Hematopoietic multipotent progenitor cell treated with erythropoietin and hydrocortisone succinate and interleukin-3 and kit ligand, for 4 days (in vitro differentiated cells): ENCODE measurements at places on chromosomes 7 and 10.

- DNase-seq: no peak
Measured at GRCh38 chr10:84522612-84523462, 194.4 kb downstream of the CCSER2 start.

DNA sequence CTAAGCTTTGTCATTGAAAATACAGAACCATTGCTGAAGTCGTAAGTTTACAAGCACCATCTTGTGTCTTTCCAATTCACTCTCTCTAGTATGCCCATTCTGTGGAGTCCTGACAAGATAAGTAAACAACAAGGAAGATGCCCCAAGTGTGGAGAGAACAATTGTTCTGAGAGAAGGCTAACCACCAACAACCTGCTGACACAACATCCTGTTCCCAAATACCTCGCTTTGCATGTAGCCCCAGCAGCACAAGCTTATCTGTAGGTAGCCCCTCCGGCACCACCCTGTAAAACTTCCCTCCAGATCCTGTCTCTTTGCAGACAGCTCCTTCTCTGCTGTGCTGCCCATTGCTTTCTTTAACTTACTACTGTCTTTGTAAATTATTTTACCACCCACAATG, 233.3 kb upstream of the AOAH start:
- peak; percentile 13 for DNase-seq

DNA sequence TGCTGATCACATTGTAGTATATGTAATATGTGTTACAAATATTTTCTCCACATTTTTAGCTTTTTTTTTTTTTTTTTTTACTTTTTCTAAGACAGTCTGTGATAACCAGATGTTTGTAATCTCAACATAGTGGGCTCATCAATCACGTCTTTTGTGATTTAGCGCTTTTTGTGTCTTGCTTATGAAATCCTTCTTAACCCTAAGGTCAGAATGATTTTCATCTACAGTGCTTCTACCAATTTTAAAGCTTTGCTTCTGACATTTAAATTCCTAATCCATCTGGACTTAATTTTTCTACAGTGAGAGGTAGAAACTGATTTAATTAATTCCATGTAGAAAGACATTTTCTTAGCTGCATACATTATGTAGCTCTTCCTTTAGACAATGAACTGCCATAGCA, 626.4 kb downstream of the TNS3 start:
- DNase-seq: no peak

DNA sequence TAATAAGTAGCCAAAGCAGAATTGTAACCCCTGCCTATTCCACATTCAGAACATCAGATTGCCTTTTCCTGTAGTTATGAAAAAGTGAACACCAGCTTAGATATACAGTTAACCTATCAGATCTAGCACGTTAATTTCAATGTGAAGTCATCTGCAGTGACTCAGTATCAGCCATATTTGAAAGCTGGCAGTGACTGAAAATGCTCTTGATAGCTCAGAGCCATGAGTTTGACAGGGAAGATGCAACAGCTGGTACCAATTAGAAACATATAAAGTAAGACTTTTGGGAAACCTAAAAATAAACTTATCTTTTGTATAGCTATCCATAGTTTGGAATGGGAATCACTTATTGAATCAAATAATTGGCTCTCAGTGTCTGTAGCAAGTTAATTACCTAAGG, 284.1 kb upstream of the NPSR1 start:
- DNase-seq: no peak

GRCh38 chr7:30306976-30307375, 22.6 kb downstream of the ZNRF2 start:
- no peak for DNase-seq

DNA sequence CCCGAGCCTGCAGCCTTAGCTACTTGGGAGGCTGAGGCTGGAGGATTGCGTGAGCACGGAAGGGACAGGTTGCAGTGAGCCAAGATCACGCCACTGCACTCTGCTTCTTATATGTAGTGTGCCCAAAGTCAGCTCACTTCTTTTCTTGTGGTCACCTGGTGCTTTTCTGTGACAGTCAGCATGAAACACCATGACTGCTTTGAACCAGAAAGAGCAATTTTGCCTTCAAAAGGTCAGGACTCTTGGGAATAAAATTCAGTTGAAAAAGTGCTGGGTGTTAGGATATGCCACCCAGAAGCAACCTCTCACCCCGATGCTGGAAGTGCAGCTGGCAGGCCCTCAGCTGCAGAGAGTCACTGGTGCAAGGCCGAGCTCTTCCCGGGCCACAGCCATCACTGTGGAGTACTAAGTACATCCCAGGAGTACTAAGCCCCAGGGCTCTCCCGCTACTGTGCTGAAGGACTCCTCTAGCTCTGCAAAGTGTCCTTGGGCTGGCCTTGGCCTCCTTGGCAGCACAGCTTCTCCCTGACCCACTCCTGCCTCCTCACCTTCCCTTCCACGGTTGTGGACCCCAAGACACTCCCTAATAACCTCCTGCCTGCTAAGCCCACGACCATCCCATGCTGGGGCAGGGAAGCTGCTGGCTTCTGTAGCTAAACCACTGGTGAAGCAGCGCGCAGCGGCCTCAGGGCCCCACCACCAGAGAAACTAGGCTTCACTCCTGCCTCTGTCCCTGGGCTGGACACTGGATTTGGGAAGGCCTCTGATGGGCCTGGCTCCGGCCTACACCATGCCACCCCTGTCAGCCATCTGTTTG, 17.6 kb upstream of the GDI2 start:
- no peak for DNase-seq

DNA sequence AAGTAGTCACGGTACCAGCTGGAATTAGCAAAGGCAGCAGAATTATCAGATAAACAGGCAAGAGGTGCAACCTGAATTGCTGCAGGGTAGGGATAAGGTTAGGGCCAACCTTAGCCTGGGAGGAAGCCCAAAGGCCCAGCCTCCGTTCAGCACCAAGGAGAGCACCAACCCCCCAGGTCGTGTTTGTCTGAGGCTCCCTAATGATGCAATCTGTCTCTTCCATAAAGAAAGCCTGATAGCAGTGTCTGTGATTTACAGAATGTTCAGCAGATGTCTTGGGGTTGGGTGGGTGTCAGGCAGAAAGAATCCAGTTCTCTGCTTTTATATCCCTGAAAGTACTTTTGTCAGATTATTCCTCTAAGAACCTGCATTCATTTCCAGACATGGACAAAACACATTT, 328.4 kb upstream of the AOAH start:
- DNase-seq: peak; percentile 70

DNA sequence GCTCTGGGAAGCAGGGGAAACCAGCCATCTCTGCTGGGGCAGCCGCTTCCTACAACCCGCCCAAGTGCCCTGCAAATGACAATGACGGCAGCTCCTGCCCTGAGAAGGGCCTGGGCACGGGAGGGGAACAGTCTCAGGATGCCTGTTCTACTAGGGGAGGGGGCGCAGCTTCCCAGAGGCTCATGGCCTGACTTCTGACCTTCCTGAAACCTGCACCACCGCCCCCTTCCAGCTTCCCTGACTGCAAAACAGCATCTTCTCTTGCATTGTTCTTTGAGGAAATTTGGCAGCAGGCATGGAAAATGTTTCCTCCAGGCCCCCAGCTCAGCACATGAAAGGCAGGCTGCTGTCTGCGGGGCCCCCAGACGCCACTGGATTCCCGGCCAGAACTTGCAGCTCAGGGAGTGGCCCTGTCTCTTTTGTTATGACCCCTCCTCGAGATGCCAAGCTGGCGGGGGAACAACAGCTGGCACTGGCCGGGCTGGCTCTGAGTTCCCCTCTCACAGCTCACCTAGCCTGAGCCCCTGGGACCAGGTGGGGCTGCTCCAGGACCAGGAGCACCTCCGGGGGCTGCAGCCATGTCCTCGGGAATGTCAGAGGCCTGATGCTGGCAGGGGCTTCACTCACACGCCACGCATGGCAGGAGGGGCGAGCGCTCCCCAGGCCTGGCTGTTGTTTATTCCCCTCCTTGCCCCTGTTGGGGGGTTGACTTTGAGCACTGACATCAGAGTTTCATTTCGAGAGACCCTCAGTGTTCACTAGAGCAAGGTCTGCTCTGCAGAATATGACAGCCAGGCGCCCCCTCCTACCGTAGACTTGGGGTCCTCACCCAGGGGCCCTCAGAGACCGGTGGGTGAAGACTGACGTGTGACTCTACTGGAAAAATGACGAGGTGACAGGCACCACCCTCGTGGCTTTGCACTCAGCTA, 62.7 kb downstream of the CALML3 start:
- no peak for DNase-seq

GRCh38 chr7:95804052-95804451, 31.7 kb downstream of the DYNC1I1 start:
- DNase-seq: no peak

GRCh38 chr10:100738055-100738827, 7.1 kb upstream of the PAX2 start:
- no peak for DNase-seq

GRCh38 chr10:97752956-97753355, 16.0 kb downstream of the ZFYVE27 start:
- DNase-seq: no peak

DNA sequence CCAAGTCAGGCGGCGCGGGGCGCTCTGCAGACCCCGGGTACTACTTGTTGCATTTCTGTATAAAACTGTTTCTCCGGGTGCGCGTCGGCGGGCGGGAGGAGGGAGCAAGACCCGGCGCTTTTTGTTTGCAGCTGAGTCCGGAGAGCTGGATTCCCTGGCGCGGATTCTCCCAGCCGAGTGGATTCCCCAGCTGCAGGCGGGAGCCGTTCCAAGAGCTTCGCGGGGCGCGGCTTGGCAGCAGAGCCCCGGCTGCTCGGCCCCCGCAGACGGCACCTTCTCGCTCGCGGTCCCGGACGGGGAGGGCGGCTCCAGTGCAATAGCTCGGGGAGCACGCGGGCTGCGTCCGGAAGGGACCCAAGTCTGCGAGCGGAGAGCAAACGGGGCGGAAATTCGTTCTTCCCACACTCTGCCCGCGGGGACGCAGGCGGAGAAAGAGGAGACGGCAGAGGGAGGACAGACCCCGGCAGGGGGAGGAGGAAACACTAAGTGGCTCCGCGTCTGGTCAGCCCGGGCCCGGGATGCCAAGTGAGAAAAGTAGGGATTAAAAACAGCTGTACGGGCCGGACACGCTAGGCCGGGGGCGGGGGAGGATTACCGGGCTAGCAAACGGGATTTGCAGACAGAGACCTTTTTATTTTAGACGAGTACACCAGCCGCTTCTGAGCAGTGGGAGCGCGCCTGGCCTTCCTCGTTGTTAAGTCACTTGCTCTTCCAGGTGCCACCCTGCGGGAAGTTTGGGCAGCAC, at the start of gene TRIL:
TSS of gene TRIL (minus strand) at position 96 of the 745 bp plus-strand sequence. CDS start 284 bp downstream, outside the sequence.
- peak; percentile 34 for DNase-seq

DNA sequence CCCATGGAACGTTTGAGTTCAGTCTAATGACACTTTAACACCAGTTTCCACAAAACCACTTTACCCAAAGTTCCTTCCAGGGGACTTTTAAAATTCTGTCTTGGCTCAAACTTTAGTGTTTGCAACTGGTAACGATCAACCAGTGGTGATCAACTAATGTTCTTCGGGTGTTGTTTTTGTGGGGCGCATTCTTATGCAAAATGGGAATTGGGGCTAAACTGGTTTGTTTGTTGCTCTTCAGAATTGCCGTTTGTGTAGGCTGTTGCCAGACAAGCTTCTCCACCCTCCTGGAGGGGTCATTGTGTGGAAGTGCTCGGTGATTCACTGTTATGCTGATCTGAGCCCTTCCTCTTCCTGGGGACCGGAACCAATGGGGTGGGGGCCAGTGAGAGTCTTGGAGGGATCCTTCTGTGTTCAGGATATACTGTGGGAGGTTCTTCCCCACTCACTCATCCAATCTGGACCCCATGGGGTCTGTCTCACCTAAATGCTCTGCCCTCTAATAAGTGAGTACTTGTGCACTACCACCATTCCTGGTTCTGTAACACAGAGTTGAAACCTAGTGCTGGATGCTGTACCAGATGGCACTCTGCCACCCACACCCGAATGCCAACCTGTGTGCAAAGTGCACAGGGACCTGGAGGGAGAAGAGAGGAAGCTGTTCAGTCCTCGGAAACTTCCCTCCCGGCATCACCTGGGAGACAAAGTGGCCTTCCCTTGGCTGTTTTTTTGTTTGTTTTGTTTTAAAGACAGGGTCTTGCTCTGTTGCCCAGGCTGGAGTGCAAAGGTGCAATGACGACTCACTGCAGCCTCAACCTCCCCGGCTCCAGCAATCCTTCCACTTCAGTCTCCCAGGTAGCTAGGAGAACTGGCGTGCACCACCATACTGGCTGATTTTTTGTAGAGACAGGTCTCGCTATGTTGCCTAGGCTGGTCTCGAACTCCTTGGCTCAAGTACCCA, 2.1 kb downstream of the NFE2L3 start:
- peak; percentile 64 for DNase-seq

- no peak for DNase-seq
Measured at GRCh38 chr10:86940677-86941076, 16.7 kb downstream of the MMRN2 start.

DNA sequence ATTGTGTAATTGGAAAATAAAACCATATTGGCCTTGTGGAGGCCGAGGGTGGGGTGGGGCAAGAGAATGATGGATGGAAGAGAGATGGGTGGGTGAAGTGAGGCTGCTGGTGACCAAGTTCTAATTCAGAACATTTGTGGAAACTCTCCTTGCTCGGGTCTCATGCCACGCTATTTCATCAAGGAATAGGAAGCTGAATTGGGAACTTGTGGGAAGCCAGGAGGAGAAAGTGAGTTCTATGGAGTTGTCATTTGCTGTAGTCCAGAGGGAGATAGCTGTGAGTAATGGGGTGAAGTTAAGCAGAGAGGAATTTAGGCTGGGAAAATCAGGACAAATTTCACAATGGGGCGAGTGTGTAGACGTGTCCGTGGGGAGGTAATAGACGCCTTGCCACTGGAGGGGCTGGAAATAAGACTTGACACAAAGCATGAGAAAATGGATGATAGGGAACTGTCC, 339.2 kb downstream of the LRMDA start:
- DNase-seq: no peak

- no peak for DNase-seq
Measured at GRCh38 chr10:8410506-8410905, 356.0 kb downstream of the GATA3 start.

DNA sequence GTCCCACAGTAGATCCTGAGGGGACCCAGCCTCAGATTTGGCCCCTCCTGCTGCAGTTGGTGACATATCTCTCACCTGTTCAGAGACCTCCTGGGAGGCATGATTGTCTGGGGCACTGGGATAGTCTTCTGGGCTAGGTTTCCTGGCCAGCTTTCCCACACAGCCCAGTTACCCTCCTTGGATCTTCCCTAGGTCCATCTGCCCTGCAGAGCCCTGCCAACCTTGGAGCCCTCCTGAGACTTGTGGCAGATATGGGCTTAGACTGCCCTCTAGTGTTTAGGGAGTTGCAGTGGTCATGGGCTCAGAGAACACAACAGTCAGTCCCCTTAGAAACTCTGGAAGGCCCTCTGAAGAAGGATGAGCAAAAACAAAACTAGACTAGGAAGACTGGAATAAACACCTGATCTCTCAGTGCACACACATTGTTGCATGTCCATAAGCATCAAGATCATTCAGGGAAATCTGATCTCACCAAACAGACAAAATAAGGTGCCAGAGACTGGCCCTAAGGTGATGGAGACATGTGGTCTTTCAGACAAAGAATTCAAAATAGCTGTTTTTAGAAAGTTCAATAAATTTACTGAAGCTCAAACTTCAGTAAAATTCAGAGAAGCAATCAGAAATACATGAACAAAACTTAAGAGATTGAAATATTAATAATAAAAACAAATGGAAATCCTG, 324.6 kb downstream of the ATRNL1 start:
- peak; percentile 75 for DNase-seq

GRCh38 chr10:127243490-127244272, 47.3 kb upstream of the INSYN2A start:
- peak; percentile 75 for DNase-seq

- DNase-seq: no peak
Measured at GRCh38 chr10:125457406-125457805, 225.6 kb downstream of the TEX36 start.

GRCh38 chr10:108913300-108913699, 1010.0 kb downstream of the XPNPEP1 start:
- no peak for DNase-seq
